T-helper 2 cell treated with Interferon-gamma antibody and Interleukin-4, amounts not matched to agents 5 μg/mL and 100 μg/mL, for 36 hours (primary cell): ENCODE measurements at places on chromosomes 7 and 10.

DNA sequence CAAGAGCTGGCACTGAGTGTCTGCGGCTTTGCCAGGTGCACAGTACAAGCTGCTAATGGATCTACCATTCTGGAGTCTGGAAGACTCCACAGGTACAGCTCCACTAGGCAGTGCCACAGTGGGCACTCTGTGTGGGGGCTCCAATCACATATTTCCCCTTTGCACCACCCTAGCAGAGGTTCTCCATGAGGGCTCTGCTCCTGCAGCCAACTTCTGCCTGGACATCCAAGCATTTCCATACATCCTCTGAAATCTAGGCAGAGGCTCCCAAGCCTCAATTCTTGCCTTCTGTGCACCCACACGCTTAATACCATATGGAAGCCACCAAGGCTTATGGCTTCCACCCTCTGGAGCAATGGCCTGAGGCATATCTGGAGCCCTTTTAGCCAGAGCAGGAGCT lies 29.2 kb downstream of the IQUB start:
- no peak for DNase-seq

GRCh38 chr7:6545398-6546126 lies 5.7 kb downstream of the GRID2IP start:
- no peak for DNase-seq

DNA sequence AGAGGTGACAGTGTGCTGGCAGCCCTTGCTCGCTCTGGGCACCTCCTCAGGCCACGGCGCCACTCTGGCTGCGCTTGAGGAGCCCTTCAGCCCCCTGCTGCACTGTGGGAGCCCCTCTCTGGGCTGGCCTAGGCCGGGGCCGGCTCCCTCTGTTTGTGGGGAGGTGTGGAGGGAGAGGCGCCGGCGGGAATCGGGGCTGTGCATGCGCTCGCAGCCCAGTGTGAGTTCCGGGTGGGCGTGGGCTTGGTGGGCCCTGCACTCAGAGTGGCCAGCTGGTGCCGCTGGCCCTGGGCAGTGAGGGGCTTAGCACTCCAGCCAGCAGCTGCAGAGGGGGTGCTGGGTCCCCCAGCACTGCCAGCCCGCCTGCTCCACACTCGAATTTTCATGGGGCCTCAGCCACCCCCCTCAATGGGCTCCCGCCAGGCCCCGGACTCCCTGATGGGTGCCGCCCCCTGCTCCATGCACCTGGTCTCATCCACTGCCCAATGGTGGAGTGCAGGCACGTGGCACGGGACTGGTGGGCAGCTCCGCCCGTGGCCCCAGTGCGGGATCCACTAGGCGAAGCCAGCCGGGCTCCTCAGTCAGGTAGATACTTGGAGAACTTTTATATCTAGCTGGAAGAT lies 96.7 kb upstream of the BET1 start:
- no peak for DNase-seq

DNA sequence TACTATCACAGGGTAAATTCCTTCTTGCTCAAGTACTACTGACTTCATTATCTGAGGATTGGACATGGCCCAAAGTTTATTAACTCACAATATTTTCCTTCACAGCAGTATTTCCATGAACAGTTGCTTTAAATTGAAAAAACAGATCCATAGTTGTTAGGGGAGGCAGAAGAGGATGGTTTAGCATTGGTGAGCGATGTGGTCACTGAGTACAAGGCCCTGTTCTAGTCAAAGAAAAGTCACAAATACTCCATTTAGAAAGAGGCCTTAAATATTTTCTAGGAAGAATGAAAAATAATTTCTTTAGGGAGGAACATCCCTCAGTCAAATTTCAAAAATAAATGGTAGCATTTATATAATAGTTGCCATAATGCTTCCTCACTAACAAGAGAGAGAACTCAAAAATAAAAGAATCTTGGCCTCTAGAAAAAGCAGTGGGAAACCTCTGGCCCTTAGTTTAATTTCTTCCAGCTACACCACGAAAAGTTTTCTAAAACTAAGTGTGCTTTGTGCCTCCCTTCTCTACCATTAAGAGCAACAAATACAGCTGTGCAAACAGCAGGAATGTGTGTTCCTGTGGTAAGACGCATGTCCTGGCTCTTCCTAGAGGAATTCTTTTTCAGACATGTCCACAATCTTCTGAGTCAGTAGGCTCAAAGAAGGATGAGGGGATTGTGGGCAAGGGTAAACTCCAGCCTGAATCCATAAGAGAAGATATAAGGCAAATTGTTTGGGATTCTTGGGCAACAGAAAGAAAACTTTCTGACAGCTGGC lies 105.7 kb downstream of the HOXA1 start:
- no peak for DNase-seq
